ENCODE measurements at places on chromosomes 5 and 9.
A peak's percentile ranks its signal among the peaks of the same experiment; 100 is the strongest.

GRCh38 chr5:90170261-90170660 is 239.3 kb downstream of the CETN3 start:
- DNase-seq: no peak

GRCh38 chr5:109862301-109862700 is 172.6 kb downstream of the MAN2A1 start:
- no peak for DNase-seq

- DNase-seq: no peak
These were observed 13.0 kb downstream of the BHMT start for GRCh38 chr5:79124607-79125006.

DNA sequence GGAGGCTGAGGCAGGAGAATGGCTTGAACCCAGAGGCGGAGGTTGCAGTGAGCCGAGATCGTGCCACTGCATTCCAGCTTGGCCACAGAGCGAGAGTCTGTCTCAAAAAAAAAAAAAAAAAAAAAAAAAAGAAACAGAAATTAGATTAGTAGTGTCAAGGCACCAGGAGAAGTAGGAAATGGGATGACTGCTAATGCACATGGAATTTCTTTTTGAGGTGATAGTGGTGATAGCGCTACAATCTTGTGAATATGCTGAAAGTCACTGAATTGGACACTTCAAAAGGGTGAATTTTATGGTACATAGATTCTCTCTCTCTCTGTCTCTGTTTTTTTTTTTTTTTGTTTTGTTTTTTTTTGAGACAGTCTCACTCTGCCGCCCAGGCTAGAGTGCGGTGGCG is 42.1 kb upstream of the SUB1 start:
- no peak for DNase-seq

- DNase-seq: peak; percentile 86
These were observed 1.5 kb upstream of the TTC39B start for GRCh38 chr9:15308511-15308910.

- no peak for DNase-seq
These were observed 63.3 kb upstream of the SLC25A51 start for GRCh38 chr9:37967014-37967760.

- no peak for DNase-seq
These were observed 122.4 kb downstream of the SNCAIP start for GRCh38 chr5:122434205-122434970.

- DNase-seq: no peak
These were observed 17.4 kb downstream of the ACSL6 start for GRCh38 chr5:131994090-131994489.

- DNase-seq: peak; percentile 36
These were observed 21.6 kb upstream of the SREK1 start for GRCh38 chr5:66122379-66123034.

DNA sequence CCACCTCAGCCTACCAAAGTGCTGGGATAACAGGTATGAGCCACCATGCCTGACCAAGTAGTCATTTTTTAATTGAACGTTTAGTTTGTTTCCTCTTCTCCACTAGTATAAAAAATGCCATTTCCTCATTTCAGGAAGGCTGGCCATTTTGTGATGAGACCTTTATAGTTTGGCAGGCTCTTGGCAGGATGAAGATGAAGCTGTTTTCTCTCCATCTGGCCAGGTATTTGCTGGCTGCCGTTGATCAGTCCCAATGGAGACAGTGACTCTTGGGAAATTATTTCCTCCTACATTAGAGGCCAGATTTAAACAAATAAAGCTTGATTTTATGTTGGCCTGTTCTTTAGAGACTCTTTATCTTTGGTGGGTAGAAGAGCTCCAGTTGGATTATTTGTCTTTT is 199.0 kb downstream of the ARHGAP26 start:
- DNase-seq: no peak

DNA sequence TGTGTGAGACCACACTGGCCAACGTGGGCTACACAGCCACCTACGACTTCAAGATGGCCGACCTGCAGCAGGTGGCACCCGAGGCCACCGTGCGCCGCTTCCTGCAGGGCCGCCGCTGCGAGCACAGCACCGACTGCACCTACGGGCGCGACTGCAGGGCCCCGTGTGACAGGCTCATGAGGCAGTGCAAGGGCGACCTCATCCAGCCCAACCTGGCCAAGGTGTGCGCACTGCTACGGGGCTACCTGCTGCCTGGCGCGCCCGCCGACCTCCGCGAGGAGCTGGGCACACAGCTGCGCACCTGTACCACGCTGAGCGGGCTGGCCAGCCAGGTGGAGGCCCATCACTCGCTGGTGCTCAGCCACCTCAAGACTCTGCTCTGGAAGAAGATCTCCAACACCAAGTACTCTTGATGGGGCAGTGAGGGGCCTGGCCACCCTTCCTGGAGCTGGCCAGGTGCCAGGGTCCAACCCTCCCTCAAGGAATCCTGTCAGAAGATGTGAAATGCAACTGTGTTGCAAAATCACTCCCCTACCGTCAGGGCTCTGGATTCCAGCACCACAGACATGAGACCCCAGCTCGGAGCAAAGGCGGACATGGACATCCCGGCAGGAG is 11.1 kb downstream of the DIPK1B start:
- DNase-seq: no peak

DNA sequence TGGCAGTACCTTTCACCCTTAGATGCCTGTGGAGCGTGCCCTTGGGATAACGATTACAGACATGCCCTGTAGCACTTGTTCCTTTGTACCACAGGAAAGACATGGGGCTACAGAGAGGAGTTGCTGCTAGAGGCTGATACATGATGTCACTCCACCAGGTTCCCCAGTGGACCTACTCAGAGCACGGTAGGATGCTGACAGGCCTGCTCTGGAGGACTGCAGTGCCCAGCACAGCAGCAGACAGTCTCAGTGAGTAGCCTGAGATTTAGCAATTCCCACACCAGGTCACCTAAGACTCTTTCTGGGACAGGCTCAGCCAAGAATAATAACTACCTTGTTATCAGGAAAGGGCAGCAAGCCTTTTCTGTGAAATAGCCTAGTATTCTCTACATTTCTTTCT is 28.8 kb downstream of the PDE4D start:
- DNase-seq: no peak

DNA sequence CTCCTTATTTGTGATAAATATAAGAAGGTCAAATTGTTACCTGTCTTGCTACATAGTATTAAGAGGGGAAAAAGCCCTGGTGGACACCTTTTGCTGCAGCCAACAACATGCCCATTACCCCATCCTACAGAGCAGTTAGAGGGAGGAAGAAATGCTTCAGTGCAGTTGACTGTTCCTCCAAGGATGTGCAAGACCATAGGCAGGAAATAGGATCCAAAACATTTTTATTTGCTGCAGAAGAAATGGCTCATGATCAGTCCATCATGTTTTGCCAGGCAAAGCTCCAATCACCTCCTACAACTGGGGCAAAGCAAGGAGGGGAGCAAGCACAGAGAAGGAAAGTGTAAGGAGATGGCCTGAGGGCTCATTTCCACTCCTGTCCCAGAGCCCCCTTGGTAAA is 399.1 kb upstream of the PIK3R1 start:
- DNase-seq: no peak

All from iris pigment epithelial cell (primary cell).